T-helper 17 cell (primary cell): ENCODE measurements at places on chromosomes 1 and 21. TPM values are rescaled to one million over a fixed set of nuclear protein-coding genes. Genes with fewer than 3 reads are reported as not detected.

GRCh38 chr1:175708787-175709186 lies 34.6 kb downstream of the TNR start:
- no peak overlapping the region for H3K4me3 ChIP-seq
- H3K27me3 ChIP-seq = peaks cover 7% of the 10 kb centered on the region
- no peaks in the 10 kb centered on the region for H3K36me3 ChIP-seq
- DNase-seq = no peak
- H3K4me1 ChIP-seq = peaks cover under 1% of the 10 kb centered on the region
- no peak overlapping the region for H3K27ac ChIP-seq

GRCh38 chr1:60988891-60989290 lies 93.5 kb upstream of the NFIA start:
- no peaks in the 10 kb centered on the region for H3K36me3 ChIP-seq
- H3K27ac ChIP-seq = no peak overlapping the region

DNA sequence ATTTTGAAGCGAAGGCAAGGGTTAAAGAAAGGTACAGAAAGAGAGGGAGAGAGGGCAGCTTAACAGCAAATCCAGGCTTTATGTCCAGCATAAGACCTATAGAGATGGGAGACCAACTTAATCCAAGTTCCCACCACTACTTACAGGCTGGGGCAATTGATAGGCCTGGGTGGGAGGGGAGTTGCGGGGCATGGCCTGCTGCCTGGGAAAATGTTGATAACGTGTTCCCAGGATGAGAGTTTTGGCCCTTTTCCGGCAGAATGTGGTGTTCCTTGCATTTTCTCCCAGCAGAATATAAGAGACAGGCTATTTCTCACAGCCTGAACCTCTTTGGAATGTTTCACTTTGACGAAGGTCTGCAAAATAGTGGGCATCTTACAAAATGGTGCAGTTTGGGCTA lies 34.9 kb upstream of the PLA2G5 start:
- no peak for DNase-seq
- H3K4me3 ChIP-seq = no peak overlapping the region
- H3K27ac ChIP-seq = no peak overlapping the region
- peaks cover 2% of the 10 kb centered on the region for H3K36me3 ChIP-seq
- H3K4me1 ChIP-seq = peaks cover 4% of the 10 kb centered on the region

DNA sequence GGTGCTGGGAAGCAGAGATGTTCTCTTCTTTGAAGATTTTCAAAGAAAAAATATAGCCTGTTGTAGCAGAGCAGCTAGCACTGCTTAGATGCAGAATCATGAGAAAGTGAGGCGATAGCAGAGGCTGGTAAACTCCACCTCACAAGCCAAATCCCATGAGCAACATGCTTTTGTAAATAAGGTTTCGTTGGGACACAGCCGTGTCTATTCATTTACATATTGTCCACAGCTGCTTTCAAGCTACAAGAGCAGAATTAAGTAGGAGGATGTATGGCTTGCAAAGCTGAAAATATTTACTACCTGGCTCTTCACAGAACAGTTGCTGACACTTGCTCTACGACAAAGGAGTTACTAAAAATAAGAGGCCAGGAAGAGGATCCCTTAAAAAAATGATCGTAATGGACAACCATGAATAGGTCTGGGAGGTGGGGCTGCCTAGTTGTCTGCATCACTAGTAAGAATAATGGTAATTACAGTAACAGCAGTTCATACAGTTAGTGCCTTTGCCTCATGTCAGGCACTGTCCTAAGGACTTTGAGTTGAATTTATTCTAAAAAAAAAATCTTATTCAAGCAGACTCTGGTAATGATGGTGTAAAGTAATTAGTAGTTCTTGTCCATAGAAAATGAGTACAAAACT lies 622.0 kb downstream of the KIF26B start:
- no peaks in the 10 kb centered on the region for H3K27me3 ChIP-seq
- no peak overlapping the region for H3K27ac ChIP-seq
- no peaks in the 10 kb centered on the region for H3K36me3 ChIP-seq

DNA sequence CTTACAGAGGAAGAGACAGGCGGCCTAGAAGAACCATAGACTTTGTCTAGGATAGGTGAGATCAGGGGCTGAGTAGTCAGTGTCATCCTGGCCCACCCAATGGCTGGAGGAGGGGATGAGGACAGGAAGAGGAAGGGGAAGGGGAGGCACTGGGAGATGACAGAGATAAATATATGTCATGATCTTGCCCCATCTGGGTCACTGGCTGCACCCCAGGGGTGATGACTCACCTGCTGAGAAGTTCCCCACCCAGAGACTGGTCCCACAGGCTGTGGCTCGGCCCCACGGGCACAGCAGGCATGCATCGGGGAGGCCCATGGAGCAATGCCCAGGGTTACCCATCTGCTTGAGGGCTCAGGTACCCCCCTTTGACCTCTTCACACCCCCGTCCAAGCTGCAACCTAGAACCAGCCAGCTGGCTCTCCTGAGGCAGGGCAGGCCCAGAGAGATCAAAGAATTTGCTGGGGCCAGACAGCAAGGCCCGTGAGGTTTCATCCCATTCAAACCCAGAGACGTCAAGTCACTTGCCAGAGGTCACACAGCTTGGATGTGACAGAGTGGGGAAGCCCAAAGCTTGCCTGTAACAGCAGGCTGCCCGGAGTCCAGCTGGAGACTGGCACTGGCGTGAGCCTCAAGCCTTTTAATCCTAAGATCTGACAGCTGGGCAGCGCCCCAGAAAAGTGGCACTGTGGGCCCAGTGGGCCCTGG lies 34.7 kb upstream of the CASZ1 start:
- H3K4me3 ChIP-seq = no peak overlapping the region
- peaks cover 6% of the 10 kb centered on the region for H3K36me3 ChIP-seq
- H3K4me1 ChIP-seq = peaks cover 5% of the 10 kb centered on the region

- peaks cover 5% of the 10 kb centered on the region for H3K4me1 ChIP-seq
- H3K4me3 ChIP-seq = no peak overlapping the region
- H3K36me3 ChIP-seq = no peaks in the 10 kb centered on the region
- H3K27ac ChIP-seq = no peak overlapping the region
- no peak for DNase-seq
- H3K27me3 ChIP-seq = peaks cover 67% of the 10 kb centered on the region
Measured at GRCh38 chr1:230568008-230568407, 74.3 kb upstream of the COG2 start.

DNA sequence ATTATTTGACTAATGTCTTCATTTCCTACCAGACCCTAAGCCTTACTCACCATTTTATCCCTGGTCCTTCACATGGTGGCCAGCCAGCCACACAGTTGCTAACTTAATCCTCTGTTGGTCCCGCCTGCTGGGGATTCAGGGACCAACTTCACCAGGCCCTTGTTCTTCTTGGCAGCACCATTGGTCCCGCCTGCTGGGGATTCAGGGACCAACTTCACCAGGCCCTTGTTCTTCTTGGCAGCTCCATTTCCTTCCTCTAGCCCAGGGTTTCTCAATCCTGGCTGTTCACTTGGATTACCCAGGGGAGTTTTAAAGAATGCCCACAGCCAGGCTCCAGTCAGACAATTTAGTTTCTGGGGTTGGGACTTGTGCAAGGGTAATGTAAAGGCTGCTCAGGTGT lies 233.1 kb upstream of the CSF3R start:
- no peaks in the 10 kb centered on the region for H3K36me3 ChIP-seq
- no peak overlapping the region for H3K27ac ChIP-seq
- peaks cover 90% of the 10 kb centered on the region for H3K27me3 ChIP-seq

GRCh38 chr21:45299864-45300785 lies 12.4 kb upstream of the POFUT2 start:
- no peaks in the 10 kb centered on the region for H3K36me3 ChIP-seq
- H3K27ac ChIP-seq = peak overlapping the region; percentile 72
- H3K4me1 ChIP-seq = peaks cover 7% of the 10 kb centered on the region
- DNase-seq = no peak
- H3K27me3 ChIP-seq = no peaks in the 10 kb centered on the region

DNA sequence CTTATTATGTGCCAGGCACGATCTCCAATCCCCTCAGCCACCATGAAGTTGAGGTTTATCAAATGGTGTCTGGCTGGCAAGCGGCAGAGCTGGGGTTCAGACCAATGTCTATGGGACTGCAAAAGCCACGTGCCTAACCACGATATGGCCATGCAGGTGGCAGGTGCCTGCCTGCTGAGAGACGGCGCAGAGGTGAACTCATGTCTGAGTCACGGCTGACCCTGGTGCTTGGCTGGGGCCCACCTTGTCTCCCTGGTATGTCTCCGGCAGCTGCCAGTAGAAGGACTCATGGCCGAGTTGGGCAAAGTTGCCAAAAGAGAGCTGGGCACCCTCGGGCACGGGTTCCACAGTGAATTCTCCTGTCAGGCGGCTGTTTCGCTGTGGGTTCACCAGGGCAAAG lies 59.9 kb downstream of the LDLRAD2 start:
- H3K36me3 ChIP-seq = no peaks in the 10 kb centered on the region
- H3K27ac ChIP-seq = no peak overlapping the region
- DNase-seq = no peak
- H3K27me3 ChIP-seq = peaks cover 14% of the 10 kb centered on the region
- H3K4me1 ChIP-seq = peaks cover 2% of the 10 kb centered on the region
- no peak overlapping the region for H3K4me3 ChIP-seq

- peaks cover 44% of the 10 kb centered on the region for H3K27me3 ChIP-seq
- no peak for DNase-seq
- H3K27ac ChIP-seq = no peak overlapping the region
- H3K36me3 ChIP-seq = peaks cover 8% of the 10 kb centered on the region
Measured at GRCh38 chr1:37636435-37636834, 1.7 kb upstream of the RSPO1 start.

DNA sequence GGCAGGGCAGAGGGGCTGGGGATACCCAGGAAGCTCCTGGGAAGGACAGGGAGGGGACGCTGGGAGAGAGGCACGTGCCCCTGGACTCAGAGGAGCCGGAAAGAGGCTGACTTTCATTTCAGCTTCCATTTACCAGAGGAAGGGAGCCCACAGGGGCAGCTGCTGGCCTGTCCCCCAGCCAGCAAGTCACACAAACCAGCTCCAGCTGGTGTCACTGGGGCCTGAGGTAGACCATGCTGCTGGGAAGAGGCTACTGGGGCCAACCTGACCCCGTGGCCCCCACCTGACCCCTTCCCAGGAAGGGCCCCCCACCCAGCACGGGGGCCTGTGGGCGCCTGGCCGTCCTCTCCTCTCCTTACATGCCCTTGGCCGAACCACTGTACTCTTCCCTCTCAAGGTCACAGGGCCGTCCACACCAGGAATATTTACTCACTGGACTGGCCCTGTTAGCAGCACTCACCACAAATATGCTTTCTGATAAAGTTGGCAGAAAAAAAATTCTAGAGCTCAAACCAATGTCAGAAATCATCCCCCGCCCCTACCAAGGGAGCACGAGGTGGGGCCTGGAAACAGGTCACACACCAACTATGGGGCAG lies 110.5 kb downstream of the CASZ1 start:
- no peak overlapping the region for H3K27ac ChIP-seq
- H3K4me3 ChIP-seq = no peak overlapping the region
- H3K36me3 ChIP-seq = no peaks in the 10 kb centered on the region
- H3K4me1 ChIP-seq = peaks cover 22% of the 10 kb centered on the region

DNA sequence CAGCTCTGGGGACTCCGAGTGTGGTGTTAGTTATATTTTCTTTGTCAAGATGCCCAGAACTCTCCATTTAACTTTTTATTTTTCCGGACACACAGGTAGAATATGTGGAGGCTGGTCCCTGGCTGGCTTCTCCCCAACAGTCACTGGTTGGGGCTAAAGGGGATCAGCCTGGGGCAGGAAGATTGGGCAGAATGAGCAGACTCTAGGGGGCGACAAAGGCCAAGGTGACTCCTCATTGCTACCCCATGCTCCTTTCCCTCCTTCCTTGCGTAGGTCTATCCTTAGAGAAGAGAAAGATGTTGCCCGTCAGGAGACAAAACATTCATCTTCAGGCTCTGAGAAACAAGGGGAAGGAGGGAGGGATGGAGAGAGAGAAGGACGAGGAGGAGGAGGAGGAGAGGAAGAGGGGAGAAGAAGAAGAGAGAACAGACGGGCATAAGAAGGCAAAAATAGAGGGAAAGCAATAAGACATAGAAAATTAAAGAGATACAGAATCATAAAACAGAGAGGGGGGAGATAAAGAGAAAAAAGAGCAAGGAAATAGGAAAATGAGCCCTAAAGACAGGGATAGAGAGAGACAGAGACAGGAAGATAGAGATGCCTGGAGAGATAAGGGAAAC lies 89.9 kb downstream of the FOXD2 start:
- H3K4me3 ChIP-seq = no peak overlapping the region
- no peak for DNase-seq

GRCh38 chr21:14382486-14382834 lies 486 bp downstream of the HSPA13 start:
- peak overlapping the region; percentile 100 for H3K27ac ChIP-seq
- DNase-seq = no peak
- peaks cover 3% of the 10 kb centered on the region for H3K36me3 ChIP-seq
- H3K4me1 ChIP-seq = peaks cover 25% of the 10 kb centered on the region

DNA sequence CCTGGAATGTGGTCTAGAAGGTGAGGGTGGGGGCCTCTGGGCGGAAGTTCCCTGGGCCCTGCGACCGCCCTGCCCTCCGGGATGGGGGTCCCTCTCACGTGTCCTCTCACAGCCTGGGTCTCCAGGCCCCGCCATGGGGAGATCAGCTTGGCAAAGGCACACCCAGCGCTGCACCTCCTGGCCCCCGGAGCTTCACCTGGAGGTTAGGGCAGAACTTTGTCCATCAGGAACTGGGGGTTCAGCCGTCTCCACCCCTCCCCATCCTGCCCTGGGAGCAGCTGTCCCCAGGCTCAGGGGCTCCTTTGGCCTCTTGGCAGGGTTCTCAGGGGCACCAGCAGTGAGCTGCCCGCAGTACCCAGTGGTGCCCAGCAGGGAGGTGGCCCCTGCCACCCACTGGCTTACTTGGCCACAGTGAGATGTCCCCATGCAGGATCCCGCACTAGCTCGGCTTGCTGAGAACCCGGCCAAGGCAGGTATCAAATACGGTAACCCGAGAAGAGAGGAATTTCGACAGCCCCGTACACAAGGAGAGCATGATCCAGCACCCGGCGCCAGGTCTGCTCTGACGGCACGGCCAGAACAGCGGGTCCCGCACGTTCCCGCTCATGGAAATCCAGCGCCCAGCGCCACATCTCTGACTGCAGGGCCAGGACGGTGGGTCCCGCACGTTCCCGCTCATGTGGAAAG lies 36.7 kb downstream of the RRP1 start:
- H3K4me3 ChIP-seq = no peak overlapping the region
- no peaks in the 10 kb centered on the region for H3K36me3 ChIP-seq
- peaks cover 22% of the 10 kb centered on the region for H3K27me3 ChIP-seq
- no peaks in the 10 kb centered on the region for H3K4me1 ChIP-seq

GRCh38 chr21:19322360-19322759 lies 918.8 kb upstream of the TMPRSS15 start:
- no peaks in the 10 kb centered on the region for H3K4me1 ChIP-seq
- no peak for DNase-seq

Gene SDF4
- 146 TPM for total RNA-seq

Gene VAMP3
- total RNA-seq = 59.3 TPM

Gene FCER1G
- 8.3 TPM for total RNA-seq

Gene HES3
- total RNA-seq = not detected

Gene SH2D1B
- 0.13 TPM for total RNA-seq

Gene FGGY
- total RNA-seq = 6.7 TPM
